ENCODE measurements at places on chromosomes 7 and 10.

DNA sequence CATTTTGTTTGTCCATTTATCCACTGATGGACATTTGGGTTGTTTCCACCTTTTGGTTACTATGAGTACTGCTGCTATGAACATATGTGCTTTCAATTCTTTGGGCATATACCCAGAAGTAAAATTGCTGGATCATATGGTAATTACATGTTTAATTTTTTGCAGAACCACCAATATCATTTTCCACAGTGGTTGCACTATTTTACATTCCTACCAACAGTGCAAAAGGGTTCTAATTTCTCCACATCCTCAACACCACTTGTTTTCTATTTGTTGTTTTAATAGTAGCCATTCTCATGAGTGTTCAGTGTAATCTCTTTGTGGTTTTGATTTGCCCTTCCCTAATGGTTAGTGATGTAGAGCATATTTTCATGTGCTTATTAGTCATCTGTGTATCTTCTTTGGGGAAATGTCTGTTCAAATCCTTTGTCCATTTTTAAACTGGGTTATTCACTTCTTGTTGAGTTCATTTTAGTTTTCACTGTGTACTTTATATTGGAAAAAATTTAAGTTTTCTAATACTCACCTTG is 101.9 kb downstream of the HIBADH start:
- no peak for DNase-seq

GRCh38 chr7:121138262-121138933 is 149.9 kb downstream of the CPED1 start:
- DNase-seq: no peak

GRCh38 chr10:26977635-26978034 is 116.9 kb upstream of the ABI1 start:
- no peak for DNase-seq

DNA sequence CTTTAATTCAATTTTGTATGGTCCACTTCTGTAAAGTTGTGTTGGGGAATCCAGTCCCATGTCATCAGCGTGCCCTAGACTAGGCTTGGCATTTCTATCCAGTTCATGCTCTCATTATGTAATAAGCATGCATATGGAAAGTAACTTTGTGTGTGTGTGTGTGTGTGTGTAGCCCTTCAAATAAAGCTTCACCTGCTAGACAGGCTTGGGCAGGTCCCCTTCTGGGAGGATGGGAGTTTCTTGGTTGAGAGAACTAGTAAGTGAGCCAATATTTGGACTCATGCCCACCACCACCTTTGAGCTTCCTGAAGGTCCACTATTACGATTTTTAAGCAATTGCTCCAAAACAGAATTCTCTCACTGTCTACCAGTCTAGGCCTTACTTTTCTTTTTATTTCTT is 6.9 kb downstream of the BZW2 start:
- no peak for DNase-seq

GRCh38 chr7:24685708-24686107 is 71.6 kb downstream of the GSDME start:
- no peak for DNase-seq

- DNase-seq: no peak
Measured at GRCh38 chr7:100679927-100680575, 6.5 kb downstream of the GNB2 start.

DNA sequence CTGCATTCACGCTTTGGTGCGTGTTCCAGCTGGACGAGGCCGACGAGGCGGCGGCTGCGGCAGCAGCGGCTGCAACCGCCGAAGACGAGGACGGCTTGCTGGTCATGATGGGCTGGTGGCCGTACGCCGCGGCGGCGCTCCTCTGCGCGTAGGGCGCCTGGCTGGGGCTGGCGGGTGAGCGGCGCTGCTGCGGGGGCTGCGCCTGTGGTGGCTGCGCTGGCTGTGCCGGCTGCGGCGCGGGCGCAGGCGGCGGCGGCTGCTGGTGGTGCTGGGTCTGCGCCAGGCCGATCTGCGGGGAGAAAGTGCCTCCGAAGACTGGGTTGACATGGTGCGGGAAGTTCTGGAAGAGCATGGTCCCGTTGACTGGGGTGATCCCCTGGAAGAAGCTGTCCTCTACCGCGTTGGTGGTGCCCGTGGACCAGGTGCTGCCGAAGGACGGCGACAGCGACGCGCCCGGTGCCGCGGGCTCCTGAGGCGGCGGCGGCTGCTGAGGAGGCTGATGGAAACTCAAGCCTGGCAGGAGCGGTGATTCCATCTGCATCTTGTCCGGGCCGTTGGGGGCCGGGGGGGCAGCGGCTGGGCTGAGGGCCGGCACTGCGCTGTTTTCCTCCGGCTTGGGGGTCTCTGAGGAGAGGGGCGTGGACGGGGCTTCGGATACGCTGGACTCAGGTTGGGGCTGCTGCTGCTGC is 51.1 kb downstream of the CPEB3 start:
- peak; percentile 42 for DNase-seq

DNA sequence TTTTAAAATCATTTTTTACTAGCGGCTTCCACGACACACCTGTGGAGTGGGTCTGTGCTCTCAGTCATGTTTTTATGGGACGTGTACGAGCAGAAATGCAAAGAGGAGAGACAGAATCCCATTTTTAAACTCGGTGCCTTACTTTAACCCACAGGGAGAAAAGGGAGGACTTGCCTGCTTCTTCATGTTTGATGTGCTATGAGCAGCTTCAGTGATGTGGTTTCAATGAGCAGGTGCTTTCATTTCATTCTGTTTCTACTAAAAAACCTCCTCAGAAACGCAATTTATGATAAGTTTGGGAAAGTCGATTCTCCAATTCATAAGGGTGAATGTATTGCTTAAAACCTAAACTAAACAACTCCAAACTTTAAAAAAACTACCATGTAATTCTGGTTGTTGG is 537.2 kb downstream of the GATA3 start:
- no peak for DNase-seq

- no peak for DNase-seq
Measured at GRCh38 chr10:124305984-124306383, 112.7 kb downstream of the OAT start.

DNA sequence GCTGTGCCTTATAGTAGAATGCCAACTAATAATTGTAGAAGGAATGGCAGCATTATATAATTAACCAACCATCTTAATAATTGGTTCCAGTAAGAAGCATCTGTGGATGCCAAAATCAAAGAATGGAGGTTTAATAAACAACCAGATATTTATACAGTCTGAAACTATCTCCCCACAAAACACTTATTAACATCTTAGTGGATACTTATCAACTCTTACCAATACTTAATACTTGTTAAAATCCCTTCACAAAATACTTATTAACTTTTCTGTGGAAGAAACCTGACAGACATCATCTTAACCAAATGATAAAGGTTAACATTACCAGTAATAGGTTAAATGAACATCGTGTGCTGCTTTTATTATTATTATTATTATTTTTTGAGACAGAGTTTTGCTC is 29.1 kb upstream of the FAM107B start:
- no peak for DNase-seq
